ENCODE measurements at places on chromosomes 4 and X. TPM values are rescaled to one million over a fixed set of nuclear protein-coding genes. Genes with fewer than 3 reads are reported as not detected.

The UGT2A3 gene
- 0.05 TPM for total RNA-seq

The CXCL11 gene
- not detected for total RNA-seq

The GALNTL6 gene
- not detected for total RNA-seq

The GSX2 gene
- not detected for total RNA-seq

The RAB39B gene
- total RNA-seq: 2.0 TPM

The CHRDL1 gene
- 0.08 TPM for total RNA-seq

The KLB gene
- not detected for total RNA-seq

The TMEM271 gene
- not detected for total RNA-seq

The CABS1 gene
- not detected for total RNA-seq

The ZCCHC12 gene
- 0.10 TPM for total RNA-seq

DNA sequence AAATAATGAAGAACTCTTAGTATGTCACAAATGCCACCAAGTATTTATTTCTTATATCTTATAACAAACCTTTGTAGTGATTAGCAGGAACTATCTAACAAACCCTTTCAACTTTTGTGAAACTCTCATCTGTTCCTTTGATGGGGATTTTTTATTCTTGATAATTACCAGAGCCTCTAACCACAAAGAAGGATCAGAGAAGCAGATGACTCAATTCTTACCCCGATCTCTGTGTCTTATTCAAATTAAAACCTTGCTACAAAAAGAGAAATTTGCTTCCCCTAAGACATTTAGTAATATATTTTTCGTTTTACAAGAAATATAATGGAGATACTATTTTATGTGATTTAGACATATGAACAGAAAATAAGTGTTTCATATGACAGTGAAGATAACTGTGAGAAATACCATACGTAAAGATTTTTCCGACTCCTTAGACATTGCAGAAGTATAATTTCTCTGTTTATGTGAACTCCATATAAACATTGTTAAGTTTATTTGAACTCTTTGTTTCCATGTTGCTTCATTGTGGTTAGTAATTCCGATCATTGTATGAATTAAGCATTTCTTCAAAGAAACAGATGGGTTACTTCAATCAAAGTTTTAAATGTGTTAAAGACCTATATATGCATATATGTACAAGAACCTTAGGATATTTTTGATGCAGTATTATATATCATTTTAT is 205.4 kb downstream of the CFAP299 start:
- H3K4me3 ChIP-seq: no peak overlapping the region
- H3K36me3 ChIP-seq: no peaks in the 10 kb centered on the region
- H3K27ac ChIP-seq: no peak overlapping the region
- no peaks in the 10 kb centered on the region for H3K4me1 ChIP-seq

- no peaks in the 10 kb centered on the region for H3K27me3 ChIP-seq
- H3K4me1 ChIP-seq: no peaks in the 10 kb centered on the region
- no peak for DNase-seq
- no peaks in the 10 kb centered on the region for H3K36me3 ChIP-seq
- H3K4me3 ChIP-seq: no peak overlapping the region
Measured at GRCh38 chr4:78684325-78685079, 91.6 kb upstream of the BMP2K start.

DNA sequence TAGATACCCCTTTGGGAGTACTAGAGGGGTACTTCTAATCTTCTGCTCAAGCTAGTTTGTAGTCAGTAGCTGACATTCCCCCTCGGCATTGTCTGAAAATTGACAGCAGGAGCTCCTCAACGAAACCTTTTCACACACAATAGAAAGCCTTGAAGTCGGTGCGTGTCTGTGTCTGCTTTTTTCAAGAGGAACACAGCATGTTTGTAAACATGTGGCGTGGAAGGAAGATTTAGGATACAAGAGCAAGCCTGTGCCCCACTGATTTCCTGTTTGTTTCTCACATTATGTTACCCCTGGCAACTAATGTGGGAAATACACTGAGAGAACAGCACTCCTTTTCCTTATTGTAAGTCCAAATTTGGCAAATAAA is 252.6 kb downstream of the ANKRD50 start:
- no peaks in the 10 kb centered on the region for H3K4me1 ChIP-seq
- H3K27ac ChIP-seq: no peak overlapping the region
- no peak overlapping the region for H3K4me3 ChIP-seq
- no peaks in the 10 kb centered on the region for H3K27me3 ChIP-seq
- H3K36me3 ChIP-seq: no peaks in the 10 kb centered on the region
- no peak for DNase-seq

DNA sequence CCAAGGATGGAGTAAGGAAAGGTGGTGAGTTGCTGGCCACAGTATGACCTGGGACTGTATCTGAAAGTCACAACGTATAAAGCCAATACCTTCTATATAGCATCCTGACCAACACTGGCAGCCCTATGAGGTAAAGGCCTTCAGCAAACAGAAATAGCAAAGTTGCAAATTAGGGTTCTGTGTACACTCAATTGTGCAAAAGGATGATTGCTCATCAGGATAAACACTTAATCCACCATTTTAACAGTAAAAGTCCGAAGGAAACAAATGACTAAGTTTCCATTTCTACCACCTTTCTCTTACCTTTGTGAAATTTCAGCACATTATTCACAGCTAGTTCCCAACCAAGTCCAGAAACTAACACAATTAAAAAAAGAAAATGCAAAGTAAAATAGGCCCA is 1.4 kb upstream of the FNIP2 start:
- H3K4me1 ChIP-seq: peaks cover 20% of the 10 kb centered on the region
- H3K4me3 ChIP-seq: no peak overlapping the region
- H3K27ac ChIP-seq: peak overlapping the region; percentile 78
- no peaks in the 10 kb centered on the region for H3K36me3 ChIP-seq

- DNase-seq: no peak
- H3K4me1 ChIP-seq: no peaks in the 10 kb centered on the region
- no peak overlapping the region for H3K4me3 ChIP-seq
- H3K36me3 ChIP-seq: peaks cover 38% of the 10 kb centered on the region
- no peak overlapping the region for H3K27ac ChIP-seq
- no peaks in the 10 kb centered on the region for H3K27me3 ChIP-seq
Measured at GRCh38 chr4:68326141-68326540, 23.7 kb downstream of the YTHDC1 start.

GRCh38 chrX:77433001-77433400 is 14.2 kb upstream of the FGF16 start:
- no peaks in the 10 kb centered on the region for H3K36me3 ChIP-seq
- H3K4me3 ChIP-seq: no peak overlapping the region
- no peak for DNase-seq
- H3K27me3 ChIP-seq: no peaks in the 10 kb centered on the region

- H3K36me3 ChIP-seq: no peaks in the 10 kb centered on the region
- no peaks in the 10 kb centered on the region for H3K4me1 ChIP-seq
- no peak overlapping the region for H3K4me3 ChIP-seq
- H3K27ac ChIP-seq: no peak overlapping the region
- H3K27me3 ChIP-seq: no peaks in the 10 kb centered on the region
Measured at GRCh38 chr4:16819652-16820051, 78.8 kb downstream of the LDB2 start.

DNA sequence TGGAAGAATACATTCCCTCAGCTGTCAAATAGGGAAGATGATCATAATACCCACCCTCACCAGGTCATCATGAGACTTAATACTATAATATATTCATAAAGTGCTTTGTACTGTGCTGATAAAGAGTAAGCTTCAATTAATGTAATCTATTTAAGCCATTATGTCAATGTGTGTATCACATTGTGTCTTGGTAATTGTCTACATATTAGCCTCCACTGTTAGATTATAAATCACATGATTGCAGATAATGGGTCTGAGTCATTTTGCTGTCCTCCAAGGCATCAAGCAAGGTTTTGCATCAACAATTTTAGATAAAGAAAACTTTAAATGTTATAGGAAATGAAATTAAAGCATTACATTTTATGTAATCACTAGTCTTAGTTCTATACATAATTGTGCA is 45.2 kb upstream of the CEP135 start:
- no peak overlapping the region for H3K27ac ChIP-seq
- no peak for DNase-seq
- no peak overlapping the region for H3K4me3 ChIP-seq

DNA sequence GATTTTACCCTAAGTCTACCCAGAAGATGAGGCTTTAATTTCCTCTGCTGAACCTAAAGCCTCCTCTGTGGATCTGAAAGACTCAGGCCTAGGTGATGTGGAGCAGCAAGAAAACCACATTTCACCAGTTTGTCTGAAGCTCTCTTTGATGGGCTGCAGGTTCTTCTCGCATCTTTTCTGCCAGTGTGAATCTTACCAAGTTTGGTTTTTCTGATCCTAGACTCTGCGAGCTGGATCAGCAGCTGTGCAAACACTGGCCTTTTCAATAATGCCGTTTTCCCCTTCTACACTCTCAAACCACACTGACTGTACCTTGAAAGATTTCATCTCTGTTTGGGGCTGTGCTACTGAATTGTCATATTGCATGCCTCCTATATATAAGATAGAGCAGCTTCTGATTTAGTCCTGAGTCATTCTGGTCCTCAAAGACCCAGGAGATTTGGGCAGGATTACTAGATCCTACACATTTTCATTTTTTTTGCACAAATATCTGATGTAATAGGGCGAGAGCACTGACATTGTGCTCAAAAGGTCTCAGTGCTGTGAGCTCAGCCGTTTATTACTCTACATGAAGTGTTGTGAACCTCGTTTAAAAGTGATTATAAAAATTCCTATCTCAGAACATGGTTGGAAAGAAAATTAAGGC is 133.6 kb upstream of the FAM9C start:
- no peak overlapping the region for H3K4me3 ChIP-seq
- H3K4me1 ChIP-seq: no peaks in the 10 kb centered on the region
- H3K27me3 ChIP-seq: no peaks in the 10 kb centered on the region
- no peak for DNase-seq
- no peaks in the 10 kb centered on the region for H3K36me3 ChIP-seq
- peak overlapping the region; percentile 51 for H3K27ac ChIP-seq

DNA sequence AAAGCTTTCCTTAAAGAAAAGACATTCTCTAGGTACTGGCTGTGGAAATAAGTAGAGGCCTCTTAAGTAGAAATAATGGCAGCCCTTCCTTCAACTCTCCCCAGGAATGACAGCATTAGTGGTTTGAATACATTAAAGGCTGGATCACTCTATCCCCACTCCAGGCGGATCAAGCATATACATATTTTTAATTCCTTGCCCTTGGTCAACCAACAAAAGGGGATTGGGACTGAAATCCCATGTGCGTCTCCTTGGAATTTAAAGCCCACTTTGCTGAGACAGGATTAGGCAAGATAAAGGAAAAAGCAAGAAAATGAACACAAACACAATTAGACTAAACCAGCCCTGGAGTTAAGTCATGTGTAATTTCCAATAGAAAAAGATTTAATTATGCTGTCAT is 391.3 kb downstream of the PPP1R2C start:
- no peaks in the 10 kb centered on the region for H3K36me3 ChIP-seq
- DNase-seq: no peak
- H3K27ac ChIP-seq: no peak overlapping the region
- H3K4me3 ChIP-seq: no peak overlapping the region
- no peaks in the 10 kb centered on the region for H3K27me3 ChIP-seq

DNA sequence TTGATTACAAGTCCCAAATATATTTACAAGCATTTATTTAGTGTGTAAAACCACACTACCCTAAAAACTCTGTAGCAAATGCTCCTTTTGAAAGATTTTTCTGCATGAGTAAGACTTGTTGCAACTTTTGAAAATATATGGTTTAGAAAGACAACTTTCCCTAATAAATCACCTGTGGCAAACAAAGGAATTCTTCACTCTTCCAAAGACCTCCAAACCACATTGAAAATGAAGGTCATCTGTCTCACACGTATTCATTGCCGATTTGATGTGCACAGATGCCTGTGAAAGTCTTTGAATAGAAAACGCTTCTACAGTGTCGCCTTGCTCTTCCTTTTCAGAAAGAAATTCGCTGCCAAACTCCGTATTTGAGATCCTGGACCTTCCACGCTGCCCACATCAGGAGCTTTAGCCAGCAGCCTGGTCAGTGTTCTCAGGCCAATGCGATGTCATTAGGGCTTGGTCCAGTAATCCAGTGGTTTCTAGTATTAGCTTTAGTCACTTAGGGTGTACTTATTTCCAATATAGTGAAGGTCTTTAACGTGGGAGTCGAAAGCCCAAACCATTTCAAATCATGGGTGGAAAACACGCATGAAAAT is 22.2 kb downstream of the SPINK2 start:
- H3K27ac ChIP-seq: no peak overlapping the region
- no peak for DNase-seq

Measured in Panc1 (cell line).